ENCODE measurements at places on chromosomes 12 and 14. TPM values are rescaled to one million over a fixed set of nuclear protein-coding genes. Genes with fewer than 3 reads are reported as not detected.

Gene AMN
- 0.35 TPM for total RNA-seq

Gene GALNT6
- 12.8 TPM for total RNA-seq

GRCh38 chr12:90091809-90092208 lies 383.2 kb upstream of the ATP2B1 start:
- DNase-seq: no peak

DNA sequence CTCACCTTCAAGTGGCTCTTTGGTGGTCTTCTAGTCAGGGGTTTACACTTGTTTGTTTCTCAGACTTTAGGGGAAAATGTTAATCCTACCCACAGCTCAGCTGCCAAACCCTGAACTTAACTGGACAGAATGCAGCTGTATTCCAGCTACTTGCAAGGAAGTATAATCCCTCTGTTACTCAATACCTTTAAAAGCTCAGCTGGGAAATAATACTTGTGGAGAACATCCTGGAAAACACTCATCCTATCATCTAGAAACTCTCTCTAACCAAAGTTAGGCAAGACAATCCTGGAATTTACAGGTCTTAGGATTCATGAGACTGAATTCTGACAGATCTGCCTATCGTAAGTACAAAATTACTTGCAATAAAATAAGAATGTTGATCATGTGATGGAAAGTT lies 404.1 kb downstream of the ADAMTS20 start:
- DNase-seq: no peak

GRCh38 chr12:50536831-50537537 lies 32.2 kb downstream of the DIP2B start:
- no peak for DNase-seq

GRCh38 chr14:67577181-67577808 lies 22.8 kb downstream of the PIGH start:
- no peak for DNase-seq

- DNase-seq: no peak
Observed at GRCh38 chr12:119994892-119995658, 6.0 kb downstream of the BICDL1 start.
